ENCODE measurements at places on chromosomes 5 and 9. TPM values are rescaled to one million over a fixed set of nuclear protein-coding genes. Genes with fewer than 3 reads are reported as not detected.

CARTPT gene
- 9.5 TPM for total RNA-seq

FAM153A gene
- 46.2 TPM for total RNA-seq

TSSK1B gene
- total RNA-seq, result 0.17 TPM

- no peak for DNase-seq
Measured at GRCh38 chr9:126470241-126470993, 143.3 kb upstream of the LMX1B start.

- DNase-seq, result no peak
Measured at GRCh38 chr5:168137265-168137664, 154.2 kb upstream of the WWC1 start.

- no peak for DNase-seq
Measured at GRCh38 chr5:174828804-174829510, 104.6 kb downstream of the MSX2 start.

DNA sequence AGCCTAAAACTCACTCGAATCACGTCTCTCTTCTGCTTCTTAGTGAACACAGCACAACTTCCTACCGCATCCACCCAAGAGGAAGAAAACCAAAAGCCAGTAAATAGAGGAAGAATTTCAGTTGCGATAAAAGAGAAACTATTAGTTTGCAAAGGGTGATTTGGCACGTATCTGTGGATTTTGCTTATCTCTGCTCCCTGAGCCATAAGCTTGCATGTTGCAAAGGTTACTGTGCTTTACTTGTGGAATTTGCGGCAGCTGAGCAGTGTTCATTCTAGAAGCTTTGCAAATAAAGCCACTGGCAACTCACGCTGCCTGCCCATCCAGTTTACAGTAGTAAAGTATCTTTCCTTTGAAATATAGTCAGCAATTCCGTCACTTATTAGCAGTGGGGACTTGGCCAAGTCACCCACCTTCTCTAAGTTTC is 149.0 kb upstream of the PCA3 start:
- DNase-seq, result no peak

DNA sequence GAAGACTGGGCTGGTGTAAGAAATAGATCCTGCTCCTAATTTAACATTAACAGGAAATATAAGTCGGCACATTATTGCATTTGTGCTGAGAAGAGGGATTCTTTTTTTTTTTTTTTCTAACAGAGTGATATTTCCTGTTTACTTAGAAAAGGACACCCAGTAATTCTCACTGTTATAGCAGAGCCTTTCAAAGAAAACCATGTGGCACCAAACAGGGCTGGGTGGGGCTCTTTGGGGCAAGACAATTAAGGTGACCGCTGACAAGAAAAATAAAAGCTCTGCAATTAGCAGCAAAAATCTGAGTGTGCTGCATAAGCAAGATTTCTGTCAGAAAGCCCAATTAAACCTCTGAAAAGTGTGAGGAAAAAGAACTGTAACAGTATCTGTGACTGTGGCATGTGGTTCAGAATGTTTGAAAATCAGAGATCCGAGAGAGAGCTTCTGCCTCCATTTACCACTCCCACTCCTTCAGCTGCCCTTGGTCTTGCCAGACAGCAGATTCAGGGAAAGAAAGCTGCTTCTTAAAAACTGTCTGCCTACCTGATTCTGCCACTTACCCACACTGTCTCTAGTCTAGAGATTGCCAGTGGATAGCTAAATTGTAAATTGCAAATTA is 77.1 kb upstream of the IQGAP2 start:
- DNase-seq, result no peak

GRCh38 chr9:136088481-136088938 is 6.6 kb downstream of the NACC2 start:
- DNase-seq, result no peak

GRCh38 chr9:33445389-33446239 is 1.8 kb downstream of the AQP3 start:
- no peak for DNase-seq
